Activated CD8-positive, alpha-beta memory T cell treated with anti-CD3 and anti-CD28 coated beads for 1 hour (primary cell): ENCODE measurements at places on chromosomes 5 and 9.

GRCh38 chr5:82129723-82130285 is 148.3 kb downstream of the RPS23 start:
- no peak for DNase-seq

DNA sequence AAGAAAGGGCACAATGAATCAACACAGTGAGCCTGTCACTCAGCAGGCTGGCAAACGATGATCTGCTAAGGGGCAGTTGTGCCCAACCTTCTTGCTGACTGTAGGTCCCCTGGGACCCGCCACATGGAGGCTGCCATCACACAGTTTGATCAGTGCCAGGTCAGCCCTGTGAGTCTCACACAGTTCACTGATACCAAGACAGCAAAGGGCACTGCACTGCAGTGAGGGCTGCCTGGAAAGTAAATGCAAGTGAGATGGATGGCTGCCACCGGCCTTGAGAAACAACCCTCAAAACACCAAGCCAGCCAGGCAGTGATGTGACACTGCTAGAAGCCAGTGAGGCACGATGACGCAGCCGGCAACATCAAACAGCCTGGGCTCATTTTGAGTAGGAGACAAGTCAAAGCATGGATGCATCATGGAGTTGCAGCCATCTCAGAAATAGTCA is 30.3 kb downstream of the FOXD1 start:
- no peak for DNase-seq

- DNase-seq: no peak
These were observed 13.9 kb downstream of the SLC31A2 start for GRCh38 chr9:113164536-113165300.

DNA sequence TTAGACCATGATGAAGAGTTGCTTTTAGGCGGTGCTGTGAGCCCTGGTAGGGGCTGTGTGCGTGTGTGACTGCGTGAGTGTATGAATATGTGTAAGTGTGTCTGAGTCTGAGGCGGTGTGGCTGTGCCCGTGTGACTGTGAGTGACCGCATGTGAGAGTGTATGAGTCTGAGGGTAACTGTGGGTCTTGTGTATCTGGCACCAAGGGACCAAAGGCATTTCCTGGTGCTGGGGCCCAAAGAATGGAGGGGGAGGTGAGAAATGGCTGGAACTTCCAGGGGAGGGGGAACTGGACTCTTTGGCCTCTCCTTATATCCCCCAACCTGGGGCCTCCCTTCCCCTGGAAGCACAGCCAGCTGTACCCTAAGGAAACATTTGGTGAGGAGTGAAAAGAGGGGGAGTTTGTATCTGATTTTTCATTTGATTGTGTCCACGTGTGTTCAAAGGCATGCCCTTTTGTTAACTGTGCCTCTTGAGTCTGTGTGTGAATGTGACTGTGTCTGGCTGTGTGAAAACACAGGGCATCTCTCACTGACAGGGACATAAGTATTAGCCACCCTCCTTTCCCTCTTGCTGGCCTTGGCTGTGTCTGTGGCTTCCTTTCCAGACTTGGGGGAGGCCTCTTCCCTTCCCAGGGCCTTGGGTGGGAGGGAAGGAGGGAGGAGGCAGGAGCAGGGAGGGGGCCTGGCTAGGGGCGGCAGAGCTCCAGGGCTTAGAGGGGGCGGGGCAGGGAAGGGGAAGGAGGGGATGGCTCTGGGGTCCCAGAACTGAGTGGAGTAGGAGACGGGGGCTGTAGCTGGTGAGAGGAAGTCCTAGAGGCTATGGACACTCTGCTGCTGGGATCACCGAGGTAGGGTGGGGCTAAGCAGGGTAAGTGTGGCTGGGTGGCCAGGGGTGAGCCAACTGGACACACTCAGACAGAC is 1.4 kb downstream of the IL11RA start:
- no peak for DNase-seq

GRCh38 chr9:129981180-129981907 is 61.6 kb downstream of the FNBP1 start:
- no peak for DNase-seq

- DNase-seq: no peak
These were observed at the start of gene MCTP1 for GRCh38 chr5:95284572-95285408. TSS of gene MCTP1 (minus strand) at chr5:95285094.

- DNase-seq: no peak
These were observed 58.1 kb downstream of the PPIP5K2 start for GRCh38 chr5:103178167-103178566.

DNA sequence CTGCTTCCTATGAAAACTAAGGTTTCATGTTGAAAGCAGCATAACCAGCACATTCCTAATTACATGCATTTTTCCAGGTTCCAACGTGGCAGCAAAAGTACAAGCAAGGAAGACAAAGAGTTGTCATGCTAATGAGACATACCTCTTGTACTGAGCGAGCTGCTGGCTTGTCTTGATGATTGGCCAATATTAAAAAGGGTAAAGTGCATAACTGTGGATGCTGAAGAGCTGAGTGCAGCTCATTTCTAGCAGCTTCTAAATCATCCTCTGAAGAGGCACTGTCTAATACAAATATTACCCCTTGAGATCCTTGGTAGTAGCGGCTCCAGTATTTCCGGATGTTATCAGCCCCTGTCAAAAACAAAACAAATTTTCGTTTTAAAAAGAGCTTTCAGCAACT is 197.3 kb downstream of the ARL15 start:
- no peak for DNase-seq

GRCh38 chr9:128163027-128163515 is 3.0 kb downstream of the BBLN start:
- no peak for DNase-seq

GRCh38 chr5:129063483-129064113 is 31.0 kb upstream of the ISOC1 start:
- DNase-seq: no peak

- DNase-seq: no peak
These were observed 82.5 kb upstream of the CAST start for GRCh38 chr5:96579711-96580110.

GRCh38 chr9:73148447-73148937 is 3.2 kb upstream of the ANXA1 start:
- no peak for DNase-seq

DNA sequence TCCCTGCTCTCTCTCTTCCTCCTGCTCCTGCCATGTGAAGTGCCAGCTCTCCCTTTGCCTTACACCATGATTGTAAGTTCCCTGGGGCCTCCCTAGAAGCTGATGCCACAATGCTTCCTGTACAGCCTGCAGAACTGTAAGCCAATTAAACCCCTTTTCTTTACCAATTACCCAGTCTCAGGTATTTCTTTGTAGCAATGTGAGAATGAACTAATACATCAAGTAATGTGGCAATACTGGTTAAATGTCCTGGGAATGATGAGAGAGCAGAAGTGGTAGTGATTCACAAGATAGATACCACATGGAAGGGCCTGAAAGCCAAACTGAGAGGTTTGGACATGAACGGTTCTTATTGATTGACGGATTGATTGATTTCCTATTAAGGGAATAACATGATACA is 62.6 kb upstream of the IL12B start:
- no peak for DNase-seq

- DNase-seq: no peak
These were observed 144.0 kb downstream of the TMC1 start for GRCh38 chr9:72665421-72665820.

GRCh38 chr5:43425983-43426382 is 13.8 kb upstream of the CCL28 start:
- no peak for DNase-seq

- no peak for DNase-seq
These were observed 27.1 kb upstream of the N4BP3 start for GRCh38 chr5:178086266-178086665.

DNA sequence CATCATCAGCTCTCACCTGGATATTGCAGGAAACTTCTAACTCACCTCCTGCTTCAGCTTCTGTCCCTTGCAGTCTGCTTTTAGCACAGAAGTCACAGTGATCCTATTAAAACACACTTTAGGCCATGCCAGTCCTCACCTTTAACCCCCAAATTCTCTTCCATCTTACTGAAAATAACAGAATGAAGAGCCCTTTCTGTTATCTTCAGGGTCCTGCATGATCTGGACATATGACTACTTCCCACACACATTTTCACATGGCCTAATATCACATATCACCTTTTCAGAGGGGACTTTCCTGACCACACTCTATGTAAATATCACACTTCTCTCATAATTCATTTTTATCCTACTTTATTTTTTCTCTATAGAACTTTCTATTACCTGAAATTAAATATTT is 550.6 kb upstream of the CLINT1 start:
- DNase-seq: no peak

DNA sequence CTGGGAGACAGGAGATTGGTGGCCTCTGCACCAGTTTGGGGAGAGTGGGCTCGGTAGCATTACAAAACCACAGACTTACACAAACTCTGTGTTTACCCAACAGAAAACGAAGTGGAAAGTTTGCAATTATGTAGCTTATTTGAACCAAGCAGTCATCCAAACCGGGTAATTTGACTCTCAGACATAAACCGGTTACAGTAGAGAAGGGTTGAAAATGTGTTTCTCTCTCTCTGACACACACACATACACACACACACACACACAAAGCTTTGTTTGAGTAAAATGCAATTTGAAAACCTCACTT is 97.1 kb upstream of the ZNF608 start:
- no peak for DNase-seq

GRCh38 chr9:85200726-85201404 is 531.3 kb downstream of the NTRK2 start:
- DNase-seq: no peak

DNA sequence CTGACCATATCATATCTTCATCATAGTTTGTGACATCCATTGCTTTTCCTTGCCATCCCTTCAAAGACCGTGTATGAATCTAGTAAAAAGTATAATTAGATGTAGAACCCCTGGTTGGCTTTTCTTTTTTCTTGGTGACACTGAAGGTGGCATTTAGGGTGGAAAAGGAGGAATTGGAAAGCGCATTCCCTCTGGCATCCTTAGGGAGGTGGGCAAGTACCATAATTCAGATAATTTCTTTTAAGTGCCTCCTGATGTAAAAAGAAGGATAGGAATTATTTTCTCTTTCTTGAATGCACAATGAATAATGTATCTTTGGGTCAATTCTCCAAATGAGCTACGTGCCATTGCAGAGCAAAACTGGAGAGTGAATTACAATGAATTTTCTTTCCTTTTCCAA is 73.2 kb upstream of the SMARCA2 start:
- DNase-seq: no peak

- DNase-seq: no peak
These were observed 83.9 kb upstream of the CYLC2 start for GRCh38 chr9:102911185-102911584.

GRCh38 chr5:172299916-172300439 is 16.4 kb upstream of the UBTD2 start:
- no peak for DNase-seq

DNA sequence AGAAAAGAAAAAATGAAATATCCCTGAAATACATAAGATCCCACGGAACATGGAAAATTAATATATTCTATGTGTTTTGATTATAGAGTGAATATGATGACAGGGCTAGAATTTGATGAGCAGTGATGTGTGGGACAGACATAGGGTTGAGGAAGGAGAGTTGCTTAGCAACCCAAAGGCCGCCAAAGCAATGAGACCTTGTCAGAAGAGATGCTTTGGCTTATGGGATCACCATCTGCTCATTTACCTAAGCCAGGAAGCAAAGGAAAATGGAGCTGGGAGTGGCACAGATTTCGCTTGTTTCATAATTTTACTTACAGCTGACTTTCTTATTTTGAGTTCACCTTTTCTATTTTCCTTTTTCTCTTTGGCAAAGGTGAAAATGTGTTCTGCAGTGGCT is 20.9 kb upstream of the HAPLN1 start:
- no peak for DNase-seq

GRCh38 chr5:113259034-113259433 is 175.8 kb downstream of the TSSK1B start:
- DNase-seq: no peak

DNA sequence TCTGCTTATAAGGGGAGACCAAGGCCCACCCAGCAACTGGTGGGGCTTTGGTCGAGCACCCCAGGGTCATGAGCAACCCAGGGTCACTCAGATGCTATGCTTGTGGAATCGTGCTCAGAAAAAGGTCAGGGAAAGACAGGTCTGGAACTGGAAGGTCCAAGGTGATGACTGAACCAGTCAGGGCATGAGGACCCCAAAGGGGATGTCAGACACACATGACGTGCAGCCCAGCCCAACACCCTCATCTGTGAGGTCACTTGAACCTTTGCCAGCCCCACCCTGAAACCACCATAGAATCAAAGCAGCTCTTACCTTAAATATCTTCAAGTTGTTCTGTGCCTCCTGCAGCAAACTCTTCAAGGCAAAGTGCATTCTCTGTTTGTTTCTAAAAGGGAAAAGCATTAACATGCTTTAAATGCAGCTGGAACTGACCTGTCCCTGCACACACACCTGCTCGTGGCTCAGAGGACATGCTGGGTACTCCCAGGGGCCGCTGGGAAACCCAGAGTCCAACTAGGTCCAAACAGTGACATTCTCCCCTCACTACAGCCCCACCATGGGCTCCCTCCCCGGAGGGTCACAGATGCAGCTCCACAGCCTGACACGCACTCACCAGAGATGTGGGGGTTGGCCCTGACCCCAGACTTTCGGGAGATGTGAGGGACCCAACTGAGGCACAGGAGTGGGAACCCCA is 29.4 kb downstream of the IPPK start:
- DNase-seq: no peak

DNA sequence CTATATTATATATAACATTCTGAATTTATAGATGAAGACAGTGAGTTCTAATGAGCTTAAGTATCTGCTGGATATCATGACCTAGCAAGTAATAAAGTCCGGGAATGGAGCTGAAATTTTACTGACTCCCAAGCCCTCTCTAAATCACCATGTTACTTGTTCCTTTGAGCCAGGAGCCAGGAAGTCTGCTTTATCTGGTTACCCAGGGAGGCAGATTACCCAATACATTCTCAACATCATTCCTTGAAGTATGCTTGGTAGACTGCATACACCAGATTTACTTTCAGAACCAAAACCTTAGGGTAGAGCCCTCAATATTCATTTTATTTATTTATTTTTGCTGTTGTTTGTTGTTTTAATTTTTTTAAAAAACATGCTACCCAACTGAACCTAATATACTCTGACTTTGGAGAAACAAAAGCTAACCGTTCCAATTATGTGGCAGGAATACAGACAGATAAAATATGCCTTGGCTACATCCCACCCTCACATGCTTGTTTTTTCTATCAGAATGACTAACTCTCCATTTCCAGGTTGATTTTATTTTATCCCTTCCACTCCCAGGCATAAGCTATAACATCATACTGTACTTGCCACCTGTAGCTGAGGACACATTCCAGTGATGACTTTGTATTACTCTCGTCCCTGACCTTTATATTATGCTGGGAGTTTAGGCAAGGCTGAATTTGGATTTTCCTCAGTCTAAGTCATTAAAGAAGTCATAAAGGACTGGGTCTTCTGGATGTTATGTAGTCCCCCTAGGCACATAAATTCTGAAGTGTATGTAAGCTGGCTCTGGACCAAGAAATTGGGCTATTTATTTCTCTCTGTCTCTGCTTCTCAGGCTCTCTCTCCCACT is 82.0 kb downstream of the YIPF5 start:
- no peak for DNase-seq
